CD4-positive, CD25-positive, alpha-beta regulatory T cell (primary cell): ENCODE measurements at places on chromosomes 5 and 9. TPM values are rescaled to one million over a fixed set of nuclear protein-coding genes. Genes with fewer than 3 reads are reported as not detected.

The DAB2IP gene
- polyA plus RNA-seq, result not detected

The FRMD3 gene
- not detected for polyA plus RNA-seq

The TBC1D9B gene
- polyA plus RNA-seq, result 18.8 TPM

The GGTA1 gene
- polyA plus RNA-seq, result not detected

The GABRA1 gene
- polyA plus RNA-seq, result not detected

The SPINK6 gene
- not detected for polyA plus RNA-seq

The CNTNAP3 gene
- polyA plus RNA-seq, result not detected

The PCDHGA2 gene
- not detected for polyA plus RNA-seq

The SPATA31A3 gene
- not detected for polyA plus RNA-seq

The SPINK7 gene
- not detected for polyA plus RNA-seq

The SHROOM1 gene
- not detected for polyA plus RNA-seq

The OR1Q1 gene
- polyA plus RNA-seq, result not detected

The RLN1 gene
- 0.79 TPM for polyA plus RNA-seq

The PCDHGA5 gene
- polyA plus RNA-seq, result not detected

The DDX4 gene
- polyA plus RNA-seq, result not detected

The SMIM32 gene
- not detected for polyA plus RNA-seq

The SLC45A2 gene
- not detected for polyA plus RNA-seq

The SPINK4 gene
- not detected for polyA plus RNA-seq

The DOCK8 gene
- polyA plus RNA-seq, result 53.2 TPM

The LRRTM2 gene
- 0.11 TPM for polyA plus RNA-seq

The SLCO6A1 gene
- not detected for polyA plus RNA-seq

The TPM2 gene
- polyA plus RNA-seq, result not detected

The C9orf153 gene
- not detected for polyA plus RNA-seq

The IRX2 gene
- polyA plus RNA-seq, result not detected

The OBP2B gene
- polyA plus RNA-seq, result not detected

The ZBTB5 gene
- 0.22 TPM for polyA plus RNA-seq

The ZBED3 gene
- polyA plus RNA-seq, result 0.25 TPM

The MORN5 gene
- polyA plus RNA-seq, result not detected

The GBGT1 gene
- 1.6 TPM for polyA plus RNA-seq

The SHOC1 gene
- polyA plus RNA-seq, result not detected

The ECM2 gene
- not detected for polyA plus RNA-seq

The FOXD4L3 gene
- polyA plus RNA-seq, result not detected

The GARIN3 gene
- polyA plus RNA-seq, result not detected

The CDHR2 gene
- polyA plus RNA-seq, result not detected

The ISCA1 gene
- polyA plus RNA-seq, result 64.1 TPM

The IFNK gene
- not detected for polyA plus RNA-seq

The CREBRF gene
- polyA plus RNA-seq, result 59.5 TPM

The SPATA31A1 gene
- polyA plus RNA-seq, result not detected

The BTNL3 gene
- not detected for polyA plus RNA-seq

The SAXO1 gene
- 0.03 TPM for polyA plus RNA-seq

The AMBP gene
- not detected for polyA plus RNA-seq

The CDX1 gene
- polyA plus RNA-seq, result not detected

The SPINK1 gene
- polyA plus RNA-seq, result not detected

The IL33 gene
- not detected for polyA plus RNA-seq

The STING1 gene
- polyA plus RNA-seq, result 131 TPM

The ACSL6 gene
- 3.4 TPM for polyA plus RNA-seq

The DNAI1 gene
- not detected for polyA plus RNA-seq

The TAS2R1 gene
- polyA plus RNA-seq, result not detected

The SLC24A2 gene
- not detected for polyA plus RNA-seq

The PCDHAC2 gene
- not detected for polyA plus RNA-seq

The ACER2 gene
- 1.2 TPM for polyA plus RNA-seq

The AGXT2 gene
- not detected for polyA plus RNA-seq

The IL4 gene
- polyA plus RNA-seq, result 1.6 TPM
